Adipocyte (in vitro differentiated cells): ENCODE measurements at places on chromosomes 7 and 10.

DNA sequence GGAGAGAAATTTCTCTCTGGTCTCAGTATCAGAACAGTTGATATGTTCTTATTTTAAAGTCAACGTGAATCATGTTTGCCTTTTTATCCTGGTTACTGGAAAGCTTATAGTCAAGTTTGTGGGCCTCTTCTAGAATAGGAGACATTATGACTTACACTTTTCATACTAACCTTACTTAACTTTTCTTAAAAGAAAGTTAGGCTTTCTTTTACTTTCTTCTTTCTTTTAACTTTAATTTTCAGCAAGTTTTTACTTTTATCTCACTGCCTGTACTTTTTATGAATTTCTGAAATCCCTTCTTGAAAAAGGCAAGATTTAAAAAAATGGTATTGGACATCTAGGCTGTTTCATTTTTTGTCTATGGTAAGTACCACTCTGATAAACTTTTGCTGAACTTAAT, 75.2 kb upstream of the DNAJB12 start:
- DNase-seq: no peak

GRCh38 chr10:86506062-86506461, 15.5 kb downstream of the WAPL start:
- no peak for DNase-seq

GRCh38 chr7:52639126-52639525, 396.3 kb upstream of the POM121L12 start:
- DNase-seq: no peak

DNA sequence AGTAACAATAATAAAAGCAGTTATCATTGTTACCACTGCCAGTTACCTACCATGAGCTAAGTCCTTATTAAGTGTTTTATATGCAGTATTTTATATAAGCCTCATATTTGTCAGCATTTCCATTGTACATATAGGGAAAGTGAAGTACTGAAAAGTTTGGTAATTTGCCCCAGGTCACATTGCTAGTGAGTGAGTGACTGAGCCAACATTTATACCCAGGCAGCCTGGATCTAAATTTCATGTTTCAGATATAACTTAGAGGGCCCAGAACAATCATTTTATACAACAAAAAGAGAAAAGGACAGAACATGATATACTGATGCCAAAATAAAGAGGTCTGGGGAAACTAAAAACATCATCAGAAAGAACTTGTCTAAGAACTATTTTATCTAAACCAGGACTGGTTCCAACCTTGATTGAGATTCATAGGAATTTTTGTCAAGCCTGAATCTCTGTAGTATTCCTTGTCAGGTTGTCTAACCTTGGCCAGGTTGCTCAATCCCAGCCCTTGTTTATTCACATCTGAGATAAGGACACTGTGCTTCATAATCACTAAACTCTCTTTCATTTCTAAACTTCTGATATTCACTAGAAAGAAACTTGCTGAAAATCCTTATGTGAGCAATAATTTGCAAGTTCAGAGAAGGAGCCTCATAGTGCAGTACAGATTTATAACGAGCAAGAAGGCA, 308.2 kb downstream of the IPMK start:
- no peak for DNase-seq

DNA sequence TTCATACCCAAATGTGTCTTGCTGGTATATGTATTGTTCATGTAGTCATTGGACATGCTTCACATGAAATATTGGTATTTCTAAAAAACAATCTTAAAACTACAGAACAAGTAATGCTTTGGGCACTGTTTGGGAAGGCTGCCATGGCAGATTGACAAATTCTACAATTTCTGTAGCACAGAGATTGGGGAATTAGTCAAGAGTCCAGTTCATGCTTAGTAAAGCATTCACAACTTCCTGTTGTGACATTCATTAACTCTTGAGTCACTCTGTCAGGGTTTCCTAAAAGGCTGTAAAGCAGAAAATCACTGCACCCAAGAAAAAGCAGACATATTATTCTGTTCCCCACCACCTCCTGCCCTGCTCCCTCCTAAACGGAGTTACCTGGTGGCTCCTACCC, 398.9 kb downstream of the PHTF2 start:
- peak; percentile 77 for DNase-seq

- DNase-seq: peak; percentile 61
These were observed 106.9 kb upstream of the LYZL1 start for GRCh38 chr10:29181936-29182335.

DNA sequence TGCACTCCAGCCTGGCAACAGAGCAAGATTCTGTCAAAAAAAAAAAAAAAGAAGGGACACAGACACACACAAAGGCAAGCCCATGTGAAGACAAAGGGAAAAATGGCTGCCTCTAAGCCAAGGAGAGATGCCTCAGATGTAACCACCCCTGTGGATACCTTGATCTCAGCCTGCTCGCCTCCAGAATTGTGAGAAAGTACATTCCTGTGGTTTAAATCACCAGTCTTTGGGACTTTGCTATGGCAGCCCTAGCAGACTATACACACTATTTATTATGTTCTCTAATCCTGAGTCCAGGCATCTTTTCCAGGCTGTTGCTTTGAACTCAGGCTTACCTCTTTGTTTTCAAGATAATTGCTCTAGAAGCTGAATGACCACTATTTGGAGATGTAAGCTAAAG, 494.3 kb downstream of the GALNT17 start:
- peak; percentile 13 for DNase-seq

DNA sequence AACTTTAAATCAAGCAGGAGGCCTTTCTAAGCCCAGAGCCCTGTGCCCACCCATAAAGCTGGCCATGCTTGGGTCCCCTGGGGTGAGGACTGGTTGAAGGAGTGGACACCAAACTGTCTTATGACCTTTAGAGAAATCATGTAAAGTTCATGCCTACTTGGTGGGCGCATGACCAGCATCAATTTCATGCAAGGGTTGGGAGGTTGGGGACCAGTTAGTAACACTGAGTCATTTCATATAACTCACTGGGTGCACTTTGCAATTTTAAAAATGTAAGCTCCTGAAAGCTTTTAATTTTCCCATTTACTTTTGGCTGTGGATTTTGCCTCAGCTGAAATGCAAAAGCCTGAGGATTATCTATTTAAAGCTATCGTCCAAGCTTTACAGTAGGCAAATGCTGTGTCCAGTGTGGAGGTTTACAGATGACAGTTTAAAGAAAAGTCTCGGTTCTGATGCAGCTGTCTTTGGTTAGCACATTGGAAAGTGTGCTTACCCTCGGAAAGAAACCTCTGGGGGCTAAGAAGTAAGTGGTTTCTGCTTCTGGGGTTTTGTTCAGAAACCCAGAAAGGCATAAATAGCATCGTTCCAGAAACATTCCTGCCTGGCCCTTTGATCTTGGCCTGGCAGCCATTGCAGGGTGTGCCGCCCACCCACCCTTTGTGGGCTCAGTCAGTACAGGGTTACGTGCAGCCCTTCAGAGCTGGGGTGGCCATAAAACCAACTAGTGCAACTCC, 48.8 kb upstream of the CHST15 start:
- DNase-seq: no peak

- DNase-seq: no peak
These were observed 23.7 kb downstream of the CAV1 start for GRCh38 chr7:116548506-116548905.

DNA sequence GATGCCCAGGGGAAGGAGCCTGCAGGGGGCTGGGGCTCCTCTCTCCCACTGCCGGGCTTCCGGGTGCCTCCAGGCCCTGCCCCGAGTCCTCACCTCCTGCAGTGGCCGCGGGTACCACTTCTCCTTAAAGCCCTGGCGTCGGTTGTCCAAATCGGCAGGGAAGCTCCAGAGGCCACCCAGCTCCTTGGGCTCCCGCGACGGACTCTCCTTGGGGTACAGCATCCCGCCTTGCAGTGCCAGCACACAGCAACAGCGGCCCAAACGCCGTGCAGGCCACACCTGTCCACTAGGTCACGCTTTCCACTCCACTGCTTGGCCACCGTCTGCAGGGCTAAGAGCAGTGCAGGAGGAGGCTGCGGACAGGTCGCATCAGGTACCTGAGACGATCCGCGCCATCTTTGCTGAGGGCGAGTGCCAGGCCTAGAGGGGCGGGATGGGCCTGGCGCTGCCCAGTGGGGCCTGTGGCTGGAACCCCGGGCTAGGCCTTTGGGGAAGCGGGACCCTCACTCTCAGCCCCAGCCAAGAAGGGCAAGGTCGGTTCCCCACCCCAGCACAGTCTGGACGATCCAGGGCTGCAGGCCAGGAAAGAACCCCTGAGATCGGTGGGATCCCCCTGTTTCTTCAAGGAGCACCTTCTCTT, 47.7 kb upstream of the ZNF479 start:
- no peak for DNase-seq

DNA sequence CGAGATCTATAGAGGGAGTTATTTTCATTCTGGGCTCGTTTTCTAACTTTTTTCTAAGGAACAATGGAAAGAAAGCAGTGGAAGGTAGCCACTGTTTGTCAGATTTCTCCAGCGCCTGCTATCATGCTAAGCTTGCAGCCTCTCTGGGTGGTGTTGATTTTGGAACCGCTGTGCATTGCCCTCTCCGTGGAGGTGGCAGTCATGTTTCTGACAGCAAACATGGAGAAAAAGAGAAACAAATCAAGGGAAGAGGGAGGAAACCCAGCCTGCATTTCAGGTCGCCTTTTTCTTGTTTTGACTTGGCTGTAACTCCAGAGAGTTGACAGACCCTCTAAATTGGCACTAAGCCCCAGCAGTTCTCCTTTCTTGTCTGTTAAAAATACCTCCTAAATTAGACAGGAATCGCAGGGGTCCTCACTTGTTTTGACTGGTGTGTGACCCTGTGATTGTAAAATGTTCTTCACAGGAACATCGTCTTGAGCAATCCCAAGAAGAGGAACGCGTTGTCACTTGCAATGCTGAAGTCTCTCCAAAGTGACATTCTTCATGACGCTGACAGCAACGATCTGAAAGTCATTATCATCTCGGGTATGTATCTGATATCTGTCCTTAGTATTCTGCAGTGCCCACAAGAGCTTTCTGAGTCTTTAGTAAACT, 4.8 kb downstream of the ECHDC3 start:
- no peak for DNase-seq

GRCh38 chr7:76515999-76516443, 5.7 kb downstream of the UPK3B start:
- DNase-seq: peak; percentile 58

DNA sequence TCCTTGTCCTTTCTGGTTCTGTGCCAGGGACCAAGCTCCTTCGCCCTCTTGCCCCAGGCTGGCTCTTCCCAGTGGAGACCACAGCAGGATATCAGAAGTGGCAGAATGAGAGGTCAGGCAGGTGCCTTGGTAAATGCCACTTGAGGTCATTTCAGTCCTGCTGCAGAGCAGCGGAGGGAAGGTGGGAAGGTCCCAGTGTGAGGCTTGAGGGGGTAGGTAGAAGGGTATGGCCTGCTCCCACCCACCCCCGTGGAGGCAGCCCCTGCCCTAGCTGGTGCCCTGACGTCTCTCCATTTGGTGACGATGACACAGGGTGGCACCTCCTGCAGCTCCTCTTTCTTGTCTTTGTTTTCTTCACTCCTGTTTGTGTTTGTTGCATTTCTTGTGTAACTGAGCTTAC, 538.8 kb downstream of the TCERG1L start:
- DNase-seq: no peak

DNA sequence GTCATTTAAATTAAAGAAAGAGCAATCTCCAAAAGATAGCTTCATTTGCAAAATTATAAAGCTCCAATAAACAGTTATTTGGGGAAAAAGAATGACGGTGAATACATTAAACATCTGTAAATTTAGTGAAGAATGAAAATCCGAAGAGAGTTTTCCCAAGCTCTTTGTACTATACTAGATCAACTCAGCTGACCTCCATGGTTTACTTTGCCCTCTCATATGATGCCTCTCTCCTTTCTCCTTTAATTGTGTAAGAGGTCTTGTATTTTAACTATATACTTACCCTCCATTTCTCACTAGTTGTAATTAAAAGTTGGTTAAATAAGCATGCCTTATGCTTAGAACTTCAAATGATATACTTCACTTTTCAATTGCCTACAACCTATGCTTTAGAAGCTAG, 125.8 kb downstream of the CACNA2D1 start:
- no peak for DNase-seq

- no peak for DNase-seq
These were observed 204.8 kb downstream of the BMPER start for GRCh38 chr7:34109936-34110780.

DNA sequence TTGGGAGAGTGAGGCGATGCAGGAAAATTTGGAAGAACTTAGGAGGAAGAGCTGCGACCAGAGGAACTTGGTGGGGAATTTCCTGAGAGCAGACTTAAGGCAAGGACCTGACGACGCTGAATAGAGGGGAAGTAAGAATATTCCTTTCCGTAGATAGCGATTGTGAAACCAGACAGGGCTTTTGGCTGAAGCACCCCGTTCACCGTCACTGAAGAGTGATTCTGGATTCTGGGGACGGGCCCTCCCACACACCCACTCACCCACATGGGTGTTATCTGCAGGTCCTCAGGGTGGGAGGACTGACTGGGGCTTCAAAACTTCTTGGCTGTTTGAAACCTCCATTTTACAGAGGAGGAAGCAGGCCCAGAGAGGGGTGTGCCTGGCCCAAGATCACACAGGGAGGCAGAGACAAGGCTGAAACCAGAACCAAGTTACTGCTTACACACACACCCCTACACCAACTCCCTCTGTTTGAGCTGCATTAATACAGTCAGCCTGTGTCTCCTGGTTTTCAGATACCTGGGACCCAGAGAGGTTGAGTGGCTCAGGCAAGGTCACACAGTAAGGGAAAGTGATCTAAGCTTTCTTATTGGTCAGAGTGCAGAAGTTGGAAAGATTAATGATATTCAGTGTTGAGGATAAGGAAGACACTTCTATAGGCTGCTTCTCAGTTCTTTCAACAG, 37.2 kb upstream of the CDH23 start:
- DNase-seq: no peak

DNA sequence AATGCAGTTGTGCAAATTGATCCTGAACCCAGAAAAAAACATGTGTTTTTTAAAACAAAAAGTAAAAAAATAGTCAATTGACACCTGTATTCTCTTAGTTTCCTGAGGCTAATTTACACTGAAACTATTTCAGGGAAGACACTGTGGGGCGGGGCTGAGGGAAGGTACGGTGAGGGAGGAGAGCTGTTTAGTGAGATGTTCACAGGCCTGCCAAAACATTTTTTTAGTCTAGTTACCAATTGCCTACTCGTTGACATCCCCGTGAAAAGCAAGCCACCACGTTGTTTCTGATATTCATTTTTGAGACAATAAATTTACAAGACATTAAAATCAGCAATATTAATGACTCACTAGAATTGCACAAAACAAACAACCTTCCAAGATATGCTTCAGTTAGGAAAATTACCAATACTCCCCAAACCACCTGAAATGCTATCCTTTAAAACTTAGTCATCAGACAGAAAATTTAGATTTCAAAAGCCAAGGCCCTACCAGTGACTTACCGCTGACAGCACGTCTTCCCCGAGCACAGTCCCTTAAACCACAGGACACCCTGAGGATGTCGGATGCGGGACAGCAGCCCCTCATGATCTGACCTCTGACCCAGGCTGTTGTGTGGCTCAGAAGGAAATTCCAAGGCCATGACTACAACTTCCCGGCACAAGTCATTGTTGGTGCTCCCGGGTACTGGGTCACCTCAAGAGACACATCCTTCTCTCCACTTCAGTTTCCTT, 279.2 kb downstream of the PRPF18 start:
- peak; percentile 42 for DNase-seq

DNA sequence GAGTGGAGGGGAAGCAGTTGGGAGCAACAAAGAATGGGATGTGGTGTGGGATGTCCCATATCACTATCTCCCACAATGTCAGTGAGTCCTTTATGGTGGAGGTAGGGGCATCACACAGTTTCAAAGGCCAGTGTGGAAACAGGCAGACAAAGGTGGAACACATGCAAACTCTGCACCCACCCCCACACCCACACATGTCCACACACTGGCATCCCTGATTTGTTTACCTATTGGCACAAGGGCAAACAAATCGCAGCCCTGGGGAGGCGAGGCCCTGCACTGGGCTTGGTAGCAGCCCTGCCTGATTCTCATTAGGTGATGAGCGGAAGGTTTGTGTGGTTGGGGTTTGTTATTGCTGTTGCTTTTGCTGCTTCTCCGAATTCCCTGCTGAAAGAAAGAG, 243.3 kb downstream of the GRID1 start:
- DNase-seq: no peak
